ENCODE measurements at places on chromosomes 7 and 10.

DNA sequence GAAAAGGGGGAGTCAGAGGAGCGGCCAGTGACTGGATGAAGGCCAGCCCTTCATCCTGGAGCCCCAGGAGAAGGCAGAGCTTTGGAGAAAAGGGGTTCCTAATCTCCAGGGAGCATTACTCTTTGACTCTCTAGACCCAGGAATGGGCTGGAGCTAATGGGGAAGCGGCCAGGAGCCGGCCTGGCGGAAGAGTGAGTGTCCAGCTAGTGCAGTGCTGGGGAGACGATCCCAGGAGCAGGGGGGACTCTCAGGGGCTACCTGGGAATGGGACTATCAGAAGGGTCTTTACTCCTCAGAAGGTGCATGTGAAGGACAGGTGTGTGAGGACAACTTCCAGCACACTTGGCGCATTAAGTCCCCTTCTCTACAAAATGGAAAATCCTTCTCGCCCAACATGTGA, 2.4 kb upstream of the PAX2 start:
- DNase-seq, result no peak

GRCh38 chr7:157139111-157139809, 534 bp downstream of the UBE3C start:
- no peak for DNase-seq

DNA sequence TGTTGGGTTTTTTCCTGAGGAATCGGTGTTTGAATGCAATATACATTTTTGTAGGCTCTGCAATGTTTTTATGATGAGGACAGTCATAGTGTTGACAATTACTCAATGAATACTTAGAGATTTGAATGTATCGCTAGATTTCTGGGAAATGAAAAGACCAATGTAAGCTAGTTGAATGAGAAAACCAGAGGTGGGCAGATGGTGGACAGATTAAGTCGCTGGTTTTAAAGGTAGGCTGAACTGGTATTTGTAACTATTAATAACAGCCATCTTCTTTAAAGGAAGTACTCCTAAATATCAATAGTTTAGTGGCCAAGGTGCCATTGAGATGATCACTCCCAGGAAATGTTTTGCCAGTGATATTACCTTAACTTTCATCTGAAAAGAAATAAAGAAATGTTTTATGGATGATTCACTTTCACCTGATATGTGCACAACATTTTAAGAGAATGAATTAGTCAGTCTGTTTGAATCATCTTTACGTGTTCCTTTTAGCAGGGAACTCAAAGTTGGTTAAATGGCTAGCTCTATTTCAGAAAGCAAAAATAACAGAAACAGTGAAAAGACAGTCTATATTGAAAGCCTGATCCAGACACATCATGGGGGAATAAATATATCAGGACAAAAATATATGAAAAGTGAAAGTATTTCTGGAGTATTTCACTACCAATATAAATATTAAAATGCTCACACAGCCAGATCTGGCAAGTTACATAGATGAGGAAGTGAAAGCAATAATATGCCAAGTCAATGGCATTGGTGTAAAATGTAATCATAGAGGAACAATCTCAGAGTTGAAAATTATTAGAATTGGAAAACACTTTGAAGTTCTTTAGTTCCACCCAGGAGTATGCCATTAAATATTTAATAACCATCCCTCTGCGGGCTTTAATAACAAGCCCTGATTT, 20.7 kb downstream of the MET start:
- DNase-seq, result no peak

DNA sequence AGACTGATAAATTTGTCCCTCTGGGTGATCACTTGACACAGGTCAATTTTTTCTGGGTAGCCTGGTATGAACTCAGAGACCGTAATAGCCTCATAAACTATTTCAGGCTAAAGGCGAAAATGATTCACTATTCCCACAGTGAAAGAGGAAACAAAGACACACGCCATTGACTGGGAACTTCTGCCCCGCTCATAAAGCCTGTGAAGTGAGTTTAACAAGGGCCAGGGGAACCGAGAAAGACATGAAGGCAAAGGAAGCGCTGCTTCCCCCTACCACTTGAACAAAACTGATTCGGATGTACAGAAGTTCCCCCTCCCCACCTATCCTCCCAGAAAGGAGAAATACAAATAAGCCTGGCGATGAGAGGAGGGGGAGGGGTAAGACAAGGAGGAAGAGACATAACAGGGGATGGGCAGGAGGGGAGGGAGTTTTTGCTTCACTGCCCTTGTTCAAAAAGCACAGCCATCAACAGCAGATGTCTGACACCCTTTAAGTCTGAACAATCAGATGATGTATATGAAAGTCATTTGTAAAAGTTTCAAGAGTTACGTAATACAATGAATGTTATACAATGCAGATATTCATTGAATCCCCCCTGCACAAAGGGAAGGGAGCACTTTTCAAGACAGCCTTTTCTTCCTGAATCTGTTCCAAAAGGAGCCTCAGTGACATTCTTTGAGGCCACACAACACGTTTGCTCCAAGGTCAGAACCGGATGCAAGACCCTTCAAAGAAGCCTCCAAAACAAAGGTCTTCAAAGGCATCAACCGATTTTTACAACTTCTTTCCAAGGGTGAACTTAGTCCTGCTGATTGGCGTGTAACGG, 734 bp downstream of the ABCB4 start:
- no peak for DNase-seq

GRCh38 chr10:89588671-89589070, 53.3 kb upstream of the SLC16A12 start:
- no peak for DNase-seq

DNA sequence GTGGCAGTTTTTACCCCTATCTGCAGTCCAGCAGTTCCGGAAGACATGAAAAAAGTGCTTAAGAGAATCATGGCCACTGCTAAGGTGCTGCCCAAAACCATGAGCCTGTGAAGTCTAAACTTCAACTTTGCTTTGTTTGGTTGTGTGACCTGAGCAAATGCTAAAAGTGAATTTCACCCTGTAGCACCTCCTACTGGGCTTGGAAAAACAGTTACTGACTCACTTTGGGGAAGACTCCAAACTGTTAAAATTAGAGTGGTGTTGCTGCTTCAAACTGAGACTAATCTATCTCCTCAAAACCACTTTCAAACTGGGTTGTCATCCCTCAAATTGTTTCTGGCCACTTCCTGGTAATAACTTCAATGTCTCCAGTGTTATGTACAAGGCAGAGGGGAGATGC, 21.3 kb downstream of the MKX start:
- DNase-seq, result no peak

- peak; percentile 87 for DNase-seq
These were observed 256.2 kb upstream of the CACNA2D1 start for GRCh38 chr7:82699773-82700186.

- no peak for DNase-seq
These were observed 16.5 kb upstream of the CLDN3 start for GRCh38 chr7:73786588-73786987.

- no peak for DNase-seq
These were observed 8.8 kb upstream of the INTS1 start for GRCh38 chr7:1512781-1513656.

DNA sequence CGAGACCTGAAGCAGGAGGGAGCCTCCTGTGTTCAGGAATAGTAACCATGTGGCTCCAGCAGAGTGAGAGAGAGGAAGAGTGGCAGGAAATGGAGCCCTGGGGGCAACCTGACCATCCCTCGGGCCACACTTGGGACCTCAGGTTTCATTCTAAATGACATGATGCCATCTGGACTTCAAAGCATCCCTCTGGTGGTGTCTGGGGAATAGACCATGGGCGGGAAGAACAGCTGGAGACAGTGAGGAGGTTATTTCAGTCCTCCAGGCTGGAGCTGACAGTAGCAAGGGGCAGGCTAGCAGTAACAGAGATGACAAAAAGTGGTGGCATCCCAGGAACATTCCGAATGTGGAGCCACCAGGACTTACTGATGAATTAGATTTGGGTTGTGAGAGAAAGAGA, 44.8 kb downstream of the AKR1B1 start:
- no peak for DNase-seq

GRCh38 chr10:78483641-78484040, 450.0 kb downstream of the RPS24 start:
- no peak for DNase-seq

DNA sequence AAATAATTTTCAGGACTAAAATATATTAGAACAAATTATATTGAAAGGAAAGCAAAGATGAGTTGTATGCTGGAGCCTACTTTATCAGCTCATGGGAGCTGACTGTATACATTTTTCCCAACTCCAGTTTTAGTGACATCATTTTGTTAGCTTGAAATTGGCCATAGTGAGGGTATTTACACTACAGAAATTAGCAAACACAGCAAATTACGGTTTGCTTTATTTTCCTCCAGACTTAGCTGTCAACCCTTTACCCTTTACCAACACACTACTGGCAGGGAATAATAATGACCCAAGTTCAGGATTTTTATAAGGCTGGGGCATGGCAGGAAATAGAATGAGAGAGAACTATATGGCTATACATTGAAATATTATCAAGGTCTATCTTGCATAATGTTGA, 120.3 kb upstream of the PRSS1 start:
- no peak for DNase-seq

DNA sequence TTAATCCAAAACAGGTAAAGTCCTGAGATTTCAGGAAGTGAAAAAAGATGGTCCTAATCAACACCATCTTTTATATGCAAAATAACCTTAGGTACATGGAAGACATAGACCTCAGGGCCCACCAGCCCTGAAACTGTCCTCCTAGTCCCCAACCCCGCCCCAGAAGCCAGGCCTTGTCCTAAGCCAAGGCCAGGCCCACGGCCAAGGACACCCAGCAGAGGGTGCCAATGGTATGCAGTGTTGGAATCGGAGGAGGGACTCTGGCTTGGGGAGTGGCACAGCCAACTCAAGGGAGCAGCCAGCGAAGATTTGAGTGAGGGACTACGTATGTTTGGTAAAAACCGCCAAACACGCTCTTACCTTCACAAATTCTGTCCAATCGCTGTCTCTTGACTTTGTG, 96.7 kb downstream of the ZRANB1 start:
- DNase-seq, result no peak

GRCh38 chr7:135147341-135147898, 452 bp upstream of the TMEM140 start:
- no peak for DNase-seq

- no peak for DNase-seq
These were observed 144.7 kb upstream of the SEMA3A start for GRCh38 chr7:84339306-84339705.

DNA sequence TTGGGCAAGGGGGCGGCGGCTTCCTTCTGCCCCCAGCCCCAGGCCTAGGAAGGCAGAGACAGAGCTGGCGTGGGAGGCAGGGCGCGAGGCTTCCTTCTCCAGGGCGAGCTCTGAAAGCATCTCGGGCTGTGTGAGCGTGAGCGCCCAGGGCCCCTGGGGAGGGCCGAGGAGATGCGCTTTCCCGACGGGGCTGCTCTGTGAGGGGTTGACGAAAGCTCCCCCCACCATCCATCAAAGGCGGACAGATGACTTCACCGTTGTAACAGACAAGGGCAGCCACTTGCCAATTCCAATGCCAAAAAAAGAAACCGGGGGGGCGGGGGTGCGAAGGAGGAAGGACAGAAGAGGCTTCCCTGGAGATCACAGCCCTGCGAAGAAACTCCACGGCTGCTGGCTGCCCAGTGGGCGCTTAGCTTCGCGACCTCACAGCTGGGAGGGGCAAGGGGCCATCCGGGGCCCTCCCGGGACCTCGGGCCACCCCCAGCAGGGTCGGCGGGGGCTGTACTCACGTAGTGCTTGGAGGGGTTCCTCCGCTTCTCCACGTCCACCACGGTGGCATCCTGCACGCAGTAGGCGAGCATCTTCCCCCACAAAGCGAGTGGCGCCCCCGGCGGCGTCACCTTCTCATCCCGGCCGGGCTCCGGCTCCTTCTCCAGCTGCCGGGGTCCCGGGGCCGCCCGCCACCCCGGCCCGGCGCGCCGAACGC, 537 bp downstream of the SH3PXD2A start:
- DNase-seq, result no peak

DNA sequence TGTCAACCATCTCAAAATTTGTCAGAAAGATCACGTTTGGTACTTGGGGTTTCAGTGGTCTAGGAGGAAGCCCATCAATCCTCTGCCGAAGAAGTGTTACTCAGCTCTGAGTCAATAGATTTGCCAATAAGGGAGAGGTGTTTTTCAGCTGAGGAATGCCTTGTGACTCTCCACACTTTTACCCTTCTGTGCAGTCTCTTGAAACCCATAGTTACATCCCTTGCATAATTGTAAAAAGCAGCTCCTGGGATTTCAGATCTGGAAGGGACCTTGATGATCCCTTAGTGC, 47.5 kb downstream of the INSYN2A start:
- no peak for DNase-seq

DNA sequence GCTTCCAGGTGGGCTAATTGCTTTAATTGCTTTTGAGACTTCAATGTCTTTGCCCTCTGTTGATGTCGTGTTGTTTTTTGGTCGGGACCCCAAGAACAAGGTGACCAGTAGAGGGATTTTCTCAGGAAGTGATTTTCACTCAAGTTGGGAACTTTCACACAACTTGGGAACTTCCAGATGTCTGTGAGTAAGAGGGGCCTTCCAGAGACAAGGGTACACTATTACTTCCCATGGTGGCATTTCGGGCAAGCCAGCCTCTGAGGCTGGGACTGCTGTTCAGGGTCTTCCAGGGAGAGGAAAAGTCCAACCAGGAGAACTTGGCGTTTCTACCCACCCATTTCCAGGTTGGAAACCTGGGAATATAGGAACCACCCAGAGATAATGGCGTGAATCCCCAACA, 170.0 kb upstream of the CDCA7L start:
- no peak for DNase-seq

DNA sequence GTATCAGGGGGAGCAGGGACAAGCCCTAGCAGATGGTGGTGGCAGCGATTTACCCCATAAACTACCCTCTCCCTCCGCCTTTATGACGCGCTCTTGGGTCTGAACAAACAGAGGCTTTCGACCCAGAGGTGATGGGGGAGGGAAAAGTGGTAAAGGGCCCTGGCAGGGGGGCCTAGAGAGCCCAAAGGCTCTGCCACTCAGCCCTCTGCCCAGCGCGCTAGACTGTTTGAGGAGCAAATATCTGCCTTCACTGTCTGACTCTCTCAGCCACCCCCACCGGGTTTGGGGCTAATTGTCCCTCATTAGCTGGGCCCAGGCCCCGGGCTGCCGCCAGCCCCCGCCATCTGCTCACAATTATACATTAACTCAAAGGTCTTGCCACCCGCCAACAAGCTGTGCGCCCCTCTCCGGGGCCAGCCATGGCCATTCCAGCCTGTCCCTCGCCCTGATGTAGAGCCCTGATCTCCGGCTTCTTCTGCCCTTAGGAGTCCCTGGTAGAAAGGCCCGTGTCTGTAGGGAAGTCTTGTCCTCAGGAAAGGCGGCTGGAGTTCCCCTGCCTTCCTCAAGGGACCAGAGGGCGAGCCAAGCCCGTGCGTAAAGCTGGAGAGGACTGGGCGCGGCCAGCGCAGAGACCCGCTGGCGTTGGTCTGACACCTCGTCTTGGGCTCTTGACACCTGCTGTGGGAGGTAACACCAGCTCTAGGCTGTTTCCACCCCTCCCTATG, 1.9 kb upstream of the PAX4 start:
- DNase-seq, result no peak

GRCh38 chr10:77510695-77511094, 126.9 kb downstream of the KCNMA1 start:
- DNase-seq, result no peak

- DNase-seq, result no peak
These were observed 41.3 kb upstream of the INHBA start for GRCh38 chr7:41744161-41744560.

GRCh38 chr10:63265222-63265617, 132.1 kb downstream of the NRBF2 start:
- DNase-seq, result no peak

Measured in LNCaP clone FGC (cell line).